ENCODE measurements at places on chromosomes 1 and 21. TPM values are rescaled to one million over a fixed set of nuclear protein-coding genes. Genes with fewer than 3 reads are reported as not detected.

LYPD8 gene
- not detected for total RNA-seq

COL11A1 gene
- not detected for total RNA-seq

CLDN17 gene
- total RNA-seq = not detected

VAV3 gene
- 2.0 TPM for total RNA-seq

GSTM5 gene
- not detected for total RNA-seq

CA14 gene
- total RNA-seq = not detected
